ENCODE measurements at places on chromosomes 11 and 22.

GRCh38 chr11:27842290-27842689, 142.0 kb upstream of the BDNF start:
- no peak for DNase-seq

DNA sequence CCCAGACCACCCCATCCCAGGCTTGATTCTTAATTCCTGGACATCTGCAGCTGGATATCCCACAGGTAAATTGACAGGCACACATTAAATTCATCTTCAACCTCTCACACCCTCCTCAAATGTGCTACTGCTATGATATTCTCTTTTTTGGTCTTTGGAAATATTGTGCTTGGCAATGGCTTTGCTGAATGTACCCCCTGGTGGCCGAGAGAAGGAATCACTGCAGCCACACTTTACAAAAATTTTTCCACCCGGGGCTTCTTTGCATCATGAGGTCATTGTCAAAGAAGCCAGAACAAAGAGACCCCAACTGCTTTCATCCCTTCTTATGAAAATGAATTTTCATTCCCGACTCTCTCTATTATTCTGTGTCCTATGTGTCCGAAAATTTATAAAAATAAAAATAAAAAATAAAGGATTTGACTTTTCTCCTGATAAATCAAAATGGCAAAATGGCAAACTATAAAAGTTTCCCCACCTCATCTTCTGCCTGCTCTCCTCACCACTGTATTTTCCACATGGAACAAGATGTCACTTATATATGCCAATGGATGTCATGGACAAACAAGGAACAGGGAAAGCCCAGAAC, 15.0 kb upstream of the CYB5R2 start:
- DNase-seq = no peak

DNA sequence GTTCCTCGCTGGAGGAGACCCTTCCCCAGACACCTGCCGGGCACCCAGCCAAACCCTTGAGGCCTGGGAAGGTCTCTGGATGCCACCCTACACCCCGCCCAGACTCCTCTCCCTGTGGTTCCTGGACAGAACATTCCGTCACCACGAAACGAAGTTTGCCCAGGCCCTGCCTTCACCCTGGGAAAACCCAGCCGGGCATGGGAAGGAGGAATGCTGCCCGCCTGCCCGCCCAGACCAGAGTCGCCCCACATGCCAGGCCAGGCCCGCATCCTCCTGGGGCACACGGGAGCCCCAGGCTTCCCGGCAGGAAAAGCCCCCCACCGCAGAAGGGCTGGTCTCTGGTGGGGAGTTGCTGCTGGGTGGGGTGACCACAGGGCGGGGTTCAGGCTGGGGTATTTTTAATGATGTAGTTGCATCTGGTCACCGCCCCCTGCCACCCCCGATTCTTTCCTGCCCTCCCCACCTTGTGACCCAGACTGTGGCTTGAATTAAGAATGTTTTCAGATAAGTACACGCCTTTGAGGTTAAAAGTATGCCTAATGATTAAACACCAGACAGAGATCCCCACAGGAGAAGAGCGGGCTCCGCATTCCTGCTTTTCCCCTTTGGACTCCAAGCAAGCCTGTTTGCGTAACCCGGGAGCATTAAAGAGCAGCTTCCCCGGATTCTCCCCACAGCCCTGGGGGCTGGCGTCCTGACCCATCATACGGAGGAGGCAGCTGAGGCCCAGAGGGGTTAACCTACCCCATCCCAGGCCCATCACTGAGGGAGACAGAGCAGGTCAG, 44.6 kb upstream of the PPARA start:
- no peak for DNase-seq

DNA sequence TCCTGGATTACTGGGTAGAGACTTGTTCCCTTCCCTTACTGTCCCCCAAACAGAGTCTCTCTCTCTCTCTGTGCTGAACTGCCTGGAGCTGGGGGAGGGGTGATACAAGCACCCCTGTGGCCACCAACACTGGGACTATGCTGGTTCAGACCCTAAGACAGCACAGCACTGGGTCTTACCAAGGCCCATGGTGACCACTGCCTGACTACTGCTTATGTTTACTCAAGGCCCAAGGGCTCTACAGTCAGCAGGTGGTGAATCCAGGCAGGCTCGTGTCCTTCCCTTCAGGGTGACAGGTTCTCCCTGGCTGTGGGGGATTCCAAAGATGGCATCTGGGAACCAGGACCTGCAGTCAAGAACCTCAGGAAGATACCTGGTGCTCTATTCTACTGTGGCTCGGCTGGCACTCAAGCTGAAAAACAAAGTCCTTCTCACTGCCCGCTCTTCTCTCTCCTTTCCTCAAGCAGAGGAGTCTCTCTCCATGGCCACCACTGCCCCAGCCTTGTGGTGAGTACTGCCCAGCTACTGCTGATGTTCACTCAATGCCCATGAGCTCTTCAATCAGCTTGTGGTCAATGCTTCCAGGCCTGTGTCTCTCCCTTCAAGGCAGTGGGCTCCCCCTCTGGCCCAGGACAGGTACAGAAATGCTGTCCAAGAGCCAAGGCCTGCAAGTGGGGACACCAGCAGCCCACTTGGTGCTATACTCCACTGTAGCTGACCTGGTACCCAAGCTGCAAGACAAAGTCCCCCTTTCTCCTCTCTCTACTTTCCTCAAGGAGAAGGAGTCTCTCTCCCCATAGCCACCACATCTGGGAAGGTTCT, 41.8 kb upstream of the SHANK2 start:
- DNase-seq = no peak

GRCh38 chr11:109075976-109076375, 346.0 kb upstream of the C11orf87 start:
- DNase-seq = no peak

GRCh38 chr11:117459979-117460300, 132.3 kb downstream of the CEP164 start:
- DNase-seq = no peak

DNA sequence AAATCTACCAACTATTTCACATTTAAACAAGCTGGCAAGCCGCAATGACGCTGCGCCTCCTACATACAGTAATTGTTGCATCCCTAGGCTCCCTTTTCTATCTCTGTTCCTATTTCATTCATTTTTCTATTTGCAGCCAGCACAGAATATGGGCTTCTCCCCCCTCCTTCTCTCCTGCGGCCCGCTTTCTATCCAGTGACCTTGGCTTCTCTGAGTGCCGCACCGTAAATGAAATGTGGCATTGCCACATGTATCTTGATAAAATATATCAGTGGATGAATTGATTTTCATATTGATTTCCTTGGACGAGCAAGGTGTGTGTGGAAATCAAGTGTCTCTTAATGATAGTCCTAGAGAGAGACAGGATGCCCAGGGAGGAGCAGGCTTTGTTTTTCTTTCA, 70.2 kb downstream of the ZBTB16 start:
- no peak for DNase-seq

GRCh38 chr22:37639771-37640590, 512 bp downstream of the SH3BP1 start:
- no peak for DNase-seq

DNA sequence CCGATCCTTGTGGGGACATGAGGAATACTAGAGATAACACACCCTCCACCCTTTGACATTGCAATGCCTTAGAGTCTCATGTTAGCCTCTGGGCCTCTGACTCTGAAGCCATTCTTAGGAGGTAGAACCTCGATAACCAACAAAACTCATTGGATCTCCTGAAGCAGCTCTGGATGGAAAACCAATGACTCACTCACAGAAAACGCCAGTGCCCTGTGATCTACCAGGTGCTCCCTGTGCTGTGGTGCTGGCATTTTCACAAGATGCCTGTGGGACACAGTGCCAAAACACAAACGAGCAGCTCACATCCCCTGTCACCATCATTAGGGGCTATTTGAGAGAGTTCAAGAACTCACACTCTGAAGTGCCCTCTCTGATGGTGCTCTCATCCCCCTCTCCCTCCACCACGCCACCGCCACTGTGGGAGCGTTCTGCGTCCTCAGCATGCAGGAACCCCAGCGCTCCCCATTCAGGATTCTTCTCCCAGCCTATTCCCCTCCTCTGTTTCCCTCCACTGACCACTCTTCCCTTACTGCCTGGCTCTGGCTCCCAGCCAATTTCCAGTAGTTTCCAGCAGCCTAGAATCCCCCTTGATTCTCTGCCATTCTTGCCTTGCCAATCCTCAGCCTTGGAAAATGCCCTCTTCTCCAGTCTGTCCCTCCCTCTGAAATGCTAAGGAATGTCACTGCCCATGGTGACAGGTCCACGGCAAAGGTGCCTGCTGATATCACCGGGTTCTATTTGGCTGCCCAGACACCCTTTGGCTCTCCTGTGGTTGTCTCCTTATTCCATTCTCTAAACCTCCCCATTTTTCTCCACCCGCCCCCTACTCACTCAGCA, 4.7 kb upstream of the POLD4 start:
- DNase-seq = no peak

- DNase-seq = no peak
These were observed 81.0 kb downstream of the PRR5L start for GRCh38 chr11:36376888-36377758.

DNA sequence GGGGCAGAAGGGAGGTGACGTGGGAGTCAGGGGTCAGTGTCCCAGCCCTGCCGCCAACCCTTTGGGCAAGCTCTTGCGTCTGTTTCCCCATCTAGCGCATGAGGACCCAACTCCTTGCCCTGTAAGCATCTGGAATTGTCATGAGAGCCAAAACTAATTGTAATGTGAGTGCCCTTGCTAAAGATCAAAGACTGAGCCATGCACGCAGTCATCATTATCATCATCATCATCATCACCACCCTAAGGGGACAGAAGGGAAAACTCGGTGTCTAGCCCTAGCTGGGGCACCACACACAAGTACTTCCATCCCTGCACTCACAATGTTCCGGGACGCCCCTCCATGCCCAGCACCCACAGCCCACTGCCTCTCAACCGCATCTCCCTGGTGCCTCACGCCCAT, 2.5 kb downstream of the LIF start:
- DNase-seq = no peak

DNA sequence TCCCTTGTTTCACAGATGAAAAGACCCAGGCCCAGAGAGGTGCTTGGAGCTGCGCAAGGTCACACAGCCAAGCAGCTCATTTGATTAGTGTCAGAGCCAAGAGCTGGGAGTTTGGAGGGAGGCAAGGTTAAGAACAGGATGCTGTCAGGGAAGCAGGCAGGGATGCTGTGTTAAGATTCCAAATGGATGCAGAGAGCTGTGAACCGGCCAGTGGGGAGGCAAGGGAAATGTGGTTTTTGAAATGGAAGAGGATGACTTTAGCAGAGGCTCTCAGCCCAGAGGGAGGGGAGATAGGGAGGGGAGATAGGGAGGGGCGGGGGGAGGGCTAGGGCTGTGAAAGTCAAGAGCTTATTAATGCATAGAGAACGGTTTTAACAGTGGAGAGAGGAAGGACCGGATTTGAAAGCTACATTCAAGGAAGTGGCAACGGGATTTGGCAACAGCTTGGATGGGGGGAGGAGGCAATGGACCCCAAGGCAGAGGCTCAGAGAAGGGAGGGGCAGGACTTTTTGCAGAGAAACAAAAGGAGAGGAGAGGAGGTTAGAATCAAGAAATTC, 13.0 kb downstream of the RTN4RL2 start:
- no peak for DNase-seq

GRCh38 chr11:119894916-119895315, 165.9 kb upstream of the NECTIN1 start:
- DNase-seq = no peak

DNA sequence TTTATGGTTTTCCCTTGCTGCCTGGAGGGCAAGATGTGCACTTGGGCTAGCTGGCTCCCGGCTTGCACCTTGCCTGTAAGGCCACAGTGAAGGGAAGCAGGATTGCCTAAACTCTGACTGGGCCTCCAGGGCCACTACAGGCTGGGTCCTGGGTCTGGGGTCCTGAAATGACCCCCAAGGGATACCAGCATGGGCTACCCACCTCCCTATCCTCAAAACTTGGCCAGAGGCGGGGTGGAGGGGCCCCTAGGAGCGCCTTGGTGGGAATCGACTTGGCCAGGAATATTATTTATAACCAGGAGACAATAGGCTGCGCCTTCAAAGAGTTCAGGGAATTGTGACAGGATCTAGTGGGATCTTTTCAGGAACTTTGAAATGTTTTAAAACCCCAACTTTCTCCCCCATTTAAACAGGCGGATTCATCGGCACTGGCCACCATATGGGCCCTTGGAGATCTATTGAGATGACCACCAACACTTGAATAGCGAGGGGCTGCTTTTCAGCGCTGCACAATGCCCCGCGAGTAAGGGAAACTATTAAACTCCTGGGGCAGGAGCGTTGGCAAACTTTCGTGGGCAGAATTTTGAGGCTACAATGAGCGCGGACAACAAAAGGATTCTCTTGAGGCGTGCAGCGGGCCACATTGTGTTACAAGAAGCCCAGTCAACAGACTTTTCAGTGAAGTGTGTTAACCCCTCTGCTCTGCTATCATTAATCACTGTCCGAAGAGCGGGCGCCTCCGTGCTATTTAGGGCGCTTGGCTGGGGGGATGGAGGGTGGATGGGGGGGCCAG, 15.2 kb downstream of the PAX6 start:
- no peak for DNase-seq

- DNase-seq = peak; percentile 54
These were observed 7.1 kb downstream of the TPCN2 start for GRCh38 chr11:69055598-69056516.

GRCh38 chr11:61731211-61731951, 21.1 kb upstream of the MYRF start:
- DNase-seq = no peak

DNA sequence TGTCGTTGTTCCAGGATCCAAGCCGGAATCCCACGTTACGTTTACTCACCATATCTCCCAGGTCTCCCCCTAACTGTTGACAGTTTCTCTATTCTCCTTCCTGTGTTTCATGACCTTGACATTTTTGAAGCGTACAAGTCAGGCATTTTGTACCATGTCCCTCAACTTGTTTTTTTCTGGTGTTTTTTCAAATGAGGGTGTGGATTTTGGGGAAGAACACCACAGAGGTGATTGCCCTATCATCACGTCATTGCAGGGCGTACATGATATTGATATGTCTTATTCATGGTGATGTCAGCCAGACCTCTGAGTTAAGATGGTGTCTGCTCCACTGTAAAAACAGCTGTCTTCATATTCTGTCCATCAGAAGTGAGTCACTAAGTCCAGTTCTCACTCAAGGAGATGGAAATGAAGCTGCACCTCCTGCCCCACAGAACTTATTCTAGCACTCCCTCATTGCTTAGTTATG, 28.3 kb upstream of the SOX10 start:
- DNase-seq = no peak

DNA sequence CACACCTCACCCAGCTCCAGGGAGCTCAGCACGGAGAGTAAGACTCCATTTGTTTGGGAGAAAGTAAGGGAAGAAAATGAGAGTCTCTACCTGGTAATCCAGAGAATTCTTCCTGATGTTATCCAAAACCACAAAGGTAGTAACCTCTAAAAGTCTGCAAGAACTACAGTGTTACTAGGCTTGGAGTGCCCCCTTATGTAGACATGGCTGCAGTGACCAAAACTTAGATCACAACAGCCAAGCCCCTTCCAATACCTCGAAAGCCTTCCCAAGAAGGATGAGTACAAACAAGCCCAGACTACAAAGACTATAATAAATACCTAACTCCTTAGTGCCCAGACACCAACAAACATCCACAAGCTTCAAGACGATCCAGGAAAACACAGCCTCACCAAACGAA, 4.9 kb downstream of the UBE2L6 start:
- no peak for DNase-seq

GRCh38 chr22:38207898-38208432, 6.2 kb downstream of the MAFF start:
- no peak for DNase-seq

Data from GM18507 (cell line).